ENCODE measurements at places on chromosomes 1 and 21. TPM values are rescaled to one million over a fixed set of nuclear protein-coding genes. Genes with fewer than 3 reads are reported as not detected.

The FMO4 gene
- 1.8 TPM for total RNA-seq

The SHE gene
- total RNA-seq = not detected

The TRIM46 gene
- 10.7 TPM for total RNA-seq

The TCHHL1 gene
- total RNA-seq = not detected

The CPTP gene
- 12.3 TPM for total RNA-seq

The FAM177B gene
- 0.47 TPM for total RNA-seq

The ST6GALNAC3 gene
- not detected for total RNA-seq

The TMPRSS3 gene
- total RNA-seq = 58.7 TPM

The NHLH2 gene
- total RNA-seq = not detected

The TNFRSF1B gene
- total RNA-seq = 145 TPM

The DCDC2B gene
- total RNA-seq = not detected

The ZNF648 gene
- not detected for total RNA-seq

The TMEM201 gene
- total RNA-seq = 35.9 TPM

The MFSD2A gene
- 47.0 TPM for total RNA-seq

The UTP25 gene
- 17.6 TPM for total RNA-seq

The VHLL gene
- total RNA-seq = 0.54 TPM

The NTMT2 gene
- total RNA-seq = not detected

The TMPRSS15 gene
- not detected for total RNA-seq

The ANKRD35 gene
- total RNA-seq = 0.40 TPM

The OPRD1 gene
- total RNA-seq = not detected

The WNT9A gene
- total RNA-seq = not detected

The LRRC53 gene
- total RNA-seq = not detected

The UMODL1 gene
- total RNA-seq = not detected

The NR1I3 gene
- not detected for total RNA-seq

The GREM2 gene
- total RNA-seq = 0.05 TPM

The SASS6 gene
- 17.2 TPM for total RNA-seq

The MMP23B gene
- total RNA-seq = 1.5 TPM

The EFHD2 gene
- total RNA-seq = 90.5 TPM

The CXADR gene
- total RNA-seq = 0.33 TPM

The SLAMF9 gene
- total RNA-seq = not detected

The IQGAP3 gene
- total RNA-seq = 11.2 TPM

The SFN gene
- total RNA-seq = 0.47 TPM

The AMY2A gene
- total RNA-seq = not detected
